ENCODE measurements at places on chromosomes 11 and 22. TPM values are rescaled to one million over a fixed set of nuclear protein-coding genes. Genes with fewer than 3 reads are reported as not detected.

DNA sequence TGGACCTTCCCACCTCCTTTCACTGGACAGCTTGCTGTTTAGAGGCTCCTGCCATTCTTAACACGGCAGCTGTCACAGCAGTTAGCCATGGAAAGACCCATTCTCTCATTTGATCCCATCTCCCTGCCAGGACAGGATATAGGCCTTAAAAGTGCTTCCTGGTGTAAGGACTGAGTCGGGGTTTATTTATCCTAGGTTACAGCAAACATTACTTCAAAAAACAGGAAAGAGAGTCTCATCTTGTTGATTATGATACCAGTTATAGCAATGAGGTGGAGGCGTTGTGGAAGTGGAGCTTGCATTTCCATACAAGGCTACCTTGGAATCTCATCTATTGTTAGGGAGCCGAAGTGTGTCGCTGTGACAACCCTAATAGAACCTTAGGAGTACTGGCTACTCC is 17.4 kb upstream of the ETS1 start:
- no peak for DNase-seq

The JRKL gene
- total RNA-seq = 4.2 TPM

GRCh38 chr22:23533328-23533762 is 46.7 kb downstream of the IGLL1 start:
- DNase-seq = no peak

DNA sequence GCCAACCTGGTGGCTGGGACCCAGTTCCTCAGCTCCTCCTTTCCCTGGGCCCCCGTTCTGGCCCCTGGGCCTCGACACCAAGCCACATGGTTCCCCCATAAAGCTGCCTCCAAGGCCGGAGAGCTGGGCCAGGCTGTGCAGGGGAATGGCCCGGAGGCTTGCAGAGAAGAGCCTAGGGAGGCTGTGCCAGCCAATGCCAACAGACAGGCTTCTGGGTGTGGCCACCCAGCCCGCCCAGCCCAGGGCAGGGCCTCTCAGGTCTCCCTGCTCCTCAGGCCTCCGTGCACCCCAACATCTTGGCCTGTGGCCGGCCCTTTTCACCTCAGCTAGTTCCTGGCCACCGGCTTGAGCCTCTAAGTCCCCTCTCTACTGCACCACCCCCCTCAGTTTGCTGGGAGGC is 17.4 kb upstream of the FLRT1 start:
- no peak for DNase-seq

DNA sequence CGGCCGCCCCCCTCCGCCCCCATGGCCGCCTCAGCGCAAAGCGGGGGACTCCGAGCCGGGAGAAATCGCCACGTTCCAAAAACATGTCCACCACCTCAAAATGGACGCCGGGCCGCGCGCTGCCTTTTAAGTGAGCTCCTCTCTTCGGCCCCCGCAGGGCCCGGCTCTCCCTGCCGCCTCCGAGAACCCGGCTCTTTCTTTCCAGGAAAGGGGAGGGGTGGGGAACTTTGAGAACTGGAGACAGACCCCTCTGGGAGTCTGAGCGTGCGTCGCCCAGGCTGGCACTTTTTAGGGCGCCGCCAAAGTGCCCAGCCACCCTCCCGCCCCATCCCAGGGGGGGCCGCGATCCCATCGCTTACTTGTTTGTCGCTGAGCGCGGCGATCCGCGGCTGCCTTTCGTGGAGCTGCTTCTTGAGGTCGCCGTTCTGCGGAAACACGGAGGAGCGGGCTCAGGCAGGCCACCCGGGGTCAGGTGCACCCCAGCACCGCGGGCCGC is 1.6 kb downstream of the PHF21B start:
- DNase-seq = no peak

GRCh38 chr11:27166130-27166529 is 125.5 kb downstream of the BBOX1 start:
- DNase-seq = no peak

The GVQW3 gene
- 1.1 TPM for total RNA-seq

The MICAL2 gene
- total RNA-seq = 314 TPM

All from HT1080 (cell line).